RKO (cell line): ENCODE measurements at places on chromosomes 12 and 14.
A peak's percentile ranks its signal among the peaks of the same experiment; 100 is the strongest.

- DNase-seq: no peak
Observed at GRCh38 chr12:127308148-127308547, 958.8 kb upstream of the TMEM132C start.

DNA sequence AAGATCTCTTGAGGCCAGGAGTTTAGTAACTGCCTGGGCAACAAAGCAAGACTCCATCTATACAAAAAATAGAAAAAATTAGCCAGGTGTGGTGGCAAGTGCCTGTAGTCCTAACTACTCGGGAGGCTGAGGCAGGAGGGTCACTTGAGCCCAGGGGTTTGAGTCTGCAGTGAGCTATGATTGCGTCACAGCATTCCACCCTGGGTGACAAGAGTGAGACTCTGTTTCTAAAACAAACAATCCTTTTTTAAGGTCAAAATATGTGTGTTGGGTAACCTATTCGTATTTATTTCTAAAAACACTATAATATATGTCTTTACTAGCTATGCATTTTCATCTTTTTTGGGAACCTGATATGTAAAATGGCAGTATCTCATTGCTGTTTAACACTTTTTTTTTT is 7.4 kb downstream of the FBXO21 start:
- no peak for DNase-seq

- DNase-seq: no peak
Observed at GRCh38 chr14:53603994-53604393, 352.6 kb downstream of the BMP4 start.

- DNase-seq: peak; percentile 67
Observed at GRCh38 chr12:117188961-117189724, 1.1 kb downstream of the FBXO21 start.

- DNase-seq: no peak
Observed at GRCh38 chr12:71036526-71036925, 116.0 kb upstream of the PTPRR start.

DNA sequence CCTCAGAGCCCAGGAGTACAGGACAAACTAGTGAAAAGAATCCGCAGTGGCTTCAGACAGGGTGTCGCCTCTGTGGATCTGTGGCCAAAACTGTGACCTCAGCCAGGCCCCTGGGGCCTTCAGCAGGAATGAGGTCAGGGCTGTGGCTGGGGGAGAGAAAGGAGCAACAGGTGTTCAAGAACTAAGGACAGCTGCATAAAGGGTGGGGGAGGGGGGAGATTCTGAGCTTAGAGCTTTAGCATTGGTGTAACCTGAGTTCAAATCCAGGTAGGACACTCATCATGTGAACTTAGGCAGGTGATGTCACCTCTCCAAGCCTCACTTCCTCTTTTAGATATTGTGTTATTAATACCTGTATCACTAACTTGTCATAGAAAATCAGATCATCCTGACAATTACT is 40.9 kb upstream of the CORO1C start:
- DNase-seq: no peak

GRCh38 chr12:286531-287300 is 24.1 kb upstream of the SLC6A13 start:
- DNase-seq: no peak

- no peak for DNase-seq
Observed at GRCh38 chr14:65772921-65773574, 360.5 kb downstream of the FUT8 start.

GRCh38 chr14:43184540-43184939 is 1322.5 kb downstream of the FSCB start:
- DNase-seq: no peak

DNA sequence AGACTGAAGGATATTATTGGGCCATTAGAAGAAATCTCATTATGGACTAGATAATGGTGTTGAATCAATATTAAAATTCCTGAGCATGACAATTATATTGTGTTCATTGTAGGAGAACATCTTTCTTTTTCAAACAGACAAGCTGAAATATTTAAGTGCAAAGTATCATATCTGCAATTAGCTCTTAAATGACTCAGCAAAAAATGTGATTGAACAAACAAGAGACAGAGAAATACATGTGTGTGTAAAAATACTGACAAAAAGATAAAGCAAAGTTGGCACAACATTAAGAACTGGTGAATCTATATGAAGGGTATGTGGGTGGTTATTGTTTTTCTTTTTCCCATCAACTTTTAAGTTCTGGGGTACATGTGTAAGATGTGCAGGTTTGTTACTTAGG is 9.5 kb downstream of the CEP290 start:
- DNase-seq: no peak

- no peak for DNase-seq
Observed at GRCh38 chr14:58637040-58637390, 747 bp upstream of the DACT1 start.

DNA sequence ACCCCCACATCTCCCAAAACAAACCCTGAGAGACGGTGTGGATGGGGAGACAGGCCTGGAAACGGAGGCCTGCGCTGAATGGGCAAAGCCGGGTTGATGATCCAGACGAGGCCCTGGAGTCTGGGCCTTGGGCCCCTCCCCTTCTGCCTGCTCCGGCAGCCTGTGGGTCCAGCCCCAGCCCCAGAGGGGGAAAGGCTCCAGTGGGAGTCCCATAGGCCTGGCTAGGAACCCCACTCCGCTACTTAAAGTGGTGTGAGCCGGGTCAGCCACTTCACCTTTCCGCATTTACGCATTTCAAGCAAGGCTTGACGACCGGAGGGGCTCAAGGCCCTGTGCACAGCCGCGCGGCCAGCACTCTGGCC is 695 bp upstream of the TNFAIP2 start:
- no peak for DNase-seq

- no peak for DNase-seq
Observed at GRCh38 chr14:100677554-100678468, 48.9 kb upstream of the DLK1 start.

DNA sequence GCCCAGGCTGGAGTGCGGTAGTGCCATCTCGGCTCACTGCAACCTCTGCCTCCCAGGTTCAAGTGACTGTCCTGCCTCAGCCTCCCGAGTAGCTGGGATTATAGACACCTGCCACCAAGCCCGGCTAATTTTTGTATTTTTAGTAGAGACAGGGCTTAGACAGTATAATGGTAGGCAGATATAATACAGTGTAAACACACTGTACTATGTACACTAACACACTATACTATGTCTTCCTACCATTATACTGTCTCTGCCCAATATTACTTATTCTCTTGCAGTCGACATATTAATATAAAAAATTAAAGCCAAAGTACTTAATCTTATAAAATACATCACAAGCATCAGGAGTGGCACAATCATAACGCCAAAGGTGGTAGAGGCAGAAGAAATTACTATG is 15.0 kb downstream of the DTD2 start:
- DNase-seq: no peak

DNA sequence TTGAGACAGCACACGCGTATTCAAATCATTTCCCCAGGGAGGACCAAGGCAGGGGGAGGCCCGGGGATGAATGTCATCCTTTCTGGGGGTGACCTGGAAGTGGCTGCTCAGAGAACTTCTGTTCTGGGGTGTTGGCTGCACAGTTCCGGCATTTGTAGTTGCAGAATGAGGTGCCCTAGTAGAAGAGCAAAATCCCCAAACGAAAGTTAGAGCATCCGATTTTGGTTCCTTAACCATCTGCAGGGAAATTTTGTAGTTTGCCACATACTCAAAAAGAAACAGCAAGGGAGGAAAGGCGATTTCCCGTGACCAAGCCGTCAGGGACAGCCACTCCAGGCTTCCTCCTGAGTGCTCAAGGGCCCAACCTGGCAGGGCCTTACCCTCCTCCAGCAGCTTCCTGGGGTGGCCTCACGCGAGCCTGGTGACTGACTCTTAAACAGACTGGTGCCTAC is 13.0 kb upstream of the TRAF3 start:
- DNase-seq: no peak

DNA sequence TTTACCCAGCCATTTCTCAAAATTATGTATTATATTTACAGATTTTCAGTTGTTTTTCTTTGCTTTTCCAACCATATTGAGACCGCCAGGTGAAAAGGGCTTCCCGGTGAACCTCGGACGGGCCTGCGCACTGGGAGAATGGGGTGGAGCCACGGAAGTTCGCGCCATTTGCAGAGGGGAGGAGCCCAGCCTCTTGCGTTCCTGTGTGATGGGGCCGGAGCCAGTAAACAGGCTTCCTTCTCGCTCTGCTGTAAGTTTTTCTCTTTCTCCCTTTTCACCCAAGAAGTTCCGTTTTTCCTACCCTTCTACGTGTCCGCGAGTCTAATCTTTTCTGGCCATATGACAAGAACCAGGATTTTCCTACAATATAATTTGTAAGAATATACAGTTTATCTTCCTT is 1108.8 kb upstream of the SEL1L start:
- no peak for DNase-seq

DNA sequence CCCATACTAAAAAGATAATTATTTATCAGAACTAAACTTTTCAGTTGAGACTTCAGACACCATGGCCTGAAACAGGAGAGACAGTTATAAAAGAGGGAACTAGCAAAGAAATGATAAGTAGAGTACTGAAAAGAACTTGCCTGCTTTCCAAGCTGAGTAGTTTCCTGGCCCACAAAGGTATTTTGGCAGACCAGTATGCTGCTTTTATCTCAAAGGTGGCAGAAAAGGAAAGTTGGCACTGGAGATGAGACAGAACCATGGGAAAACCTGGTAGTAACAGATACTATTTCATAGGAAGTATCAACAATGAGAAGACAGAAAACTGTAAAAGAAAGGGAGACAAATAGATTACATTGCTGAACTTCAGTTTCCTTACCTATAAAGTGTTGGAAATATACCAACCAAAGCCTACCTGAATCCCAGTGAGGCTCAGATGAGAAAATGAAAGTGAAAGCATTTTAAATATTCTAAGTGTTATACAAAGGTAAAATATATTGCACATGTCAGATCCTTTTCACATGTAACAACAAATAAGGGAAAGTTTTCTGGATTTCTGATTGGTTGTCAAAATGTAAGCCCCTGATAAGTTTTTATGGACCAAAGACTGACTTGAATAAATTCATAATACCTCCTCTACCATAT is 155.3 kb upstream of the FSCB start:
- no peak for DNase-seq

DNA sequence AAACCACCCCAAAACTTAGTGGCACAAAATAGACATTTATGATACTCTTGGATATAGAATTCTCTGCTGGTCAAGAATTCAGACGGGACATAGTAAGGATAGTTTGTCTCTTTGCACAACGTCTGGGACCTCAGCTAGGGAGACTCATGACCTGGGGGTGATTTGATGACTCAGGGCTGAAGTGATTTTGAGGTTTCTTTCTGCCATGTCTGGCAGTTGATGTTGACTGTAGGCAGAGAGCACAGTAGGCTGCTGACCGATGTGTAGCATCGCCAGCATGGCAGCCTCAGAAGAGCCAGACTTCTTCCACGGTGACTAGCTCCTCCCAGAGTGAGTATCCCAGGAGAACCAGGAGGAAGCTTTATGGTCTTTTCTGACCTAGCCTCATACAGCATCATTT is 88.9 kb upstream of the FRMD6 start:
- DNase-seq: peak; percentile 80

DNA sequence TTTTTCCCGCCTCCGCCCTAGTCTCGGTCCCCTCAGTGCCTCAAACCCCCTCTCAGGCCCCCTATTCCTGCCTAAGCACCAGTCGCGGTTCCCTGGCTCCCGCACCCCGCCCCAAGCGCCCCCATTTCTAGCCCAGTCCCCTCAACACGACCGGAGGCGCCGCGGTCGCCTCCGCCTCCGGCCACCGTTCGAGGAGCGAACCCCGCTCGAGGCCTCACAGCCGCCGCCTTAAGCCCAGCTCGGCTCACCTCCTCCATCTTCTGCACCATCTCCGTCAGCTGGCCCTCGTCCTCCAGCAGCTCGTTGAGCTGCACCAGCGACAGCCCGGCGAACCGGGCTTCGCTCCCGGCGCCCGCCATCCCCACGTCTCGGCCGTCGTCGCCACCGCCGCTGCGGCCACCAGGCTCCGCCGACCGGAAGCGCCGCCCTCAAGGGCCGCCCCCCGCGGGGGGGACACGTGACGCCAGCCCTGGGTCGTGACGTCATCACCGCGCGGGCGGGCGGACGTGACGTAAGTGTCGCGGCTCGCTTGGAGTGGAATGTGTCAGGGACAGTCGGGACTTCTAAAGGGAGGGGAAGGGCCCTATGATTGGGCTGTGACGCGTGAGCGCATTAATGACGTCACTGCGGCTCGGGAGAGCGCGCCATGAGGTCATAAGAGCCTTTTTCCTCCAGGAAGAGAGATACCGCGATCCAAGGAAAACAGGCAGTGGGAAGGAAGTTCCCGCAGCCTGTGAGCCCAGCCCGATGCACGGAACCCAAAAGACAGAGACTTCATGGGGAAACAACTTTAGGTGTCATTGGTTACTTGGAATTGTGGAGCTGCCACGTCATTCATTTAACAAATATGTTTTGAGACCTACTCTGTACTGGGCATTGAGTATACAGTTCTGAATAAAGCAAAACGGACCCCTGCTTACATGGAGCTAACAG is at the start of gene VPS37B:
VPS37B (minus strand) TSS at position 421 of the 933 bp plus-strand sequence; CDS start at position 359, 62 bp downstream.
- DNase-seq: peak; percentile 96

GRCh38 chr12:48187916-48188695 is 4.7 kb downstream of the CCDC184 start:
- no peak for DNase-seq

DNA sequence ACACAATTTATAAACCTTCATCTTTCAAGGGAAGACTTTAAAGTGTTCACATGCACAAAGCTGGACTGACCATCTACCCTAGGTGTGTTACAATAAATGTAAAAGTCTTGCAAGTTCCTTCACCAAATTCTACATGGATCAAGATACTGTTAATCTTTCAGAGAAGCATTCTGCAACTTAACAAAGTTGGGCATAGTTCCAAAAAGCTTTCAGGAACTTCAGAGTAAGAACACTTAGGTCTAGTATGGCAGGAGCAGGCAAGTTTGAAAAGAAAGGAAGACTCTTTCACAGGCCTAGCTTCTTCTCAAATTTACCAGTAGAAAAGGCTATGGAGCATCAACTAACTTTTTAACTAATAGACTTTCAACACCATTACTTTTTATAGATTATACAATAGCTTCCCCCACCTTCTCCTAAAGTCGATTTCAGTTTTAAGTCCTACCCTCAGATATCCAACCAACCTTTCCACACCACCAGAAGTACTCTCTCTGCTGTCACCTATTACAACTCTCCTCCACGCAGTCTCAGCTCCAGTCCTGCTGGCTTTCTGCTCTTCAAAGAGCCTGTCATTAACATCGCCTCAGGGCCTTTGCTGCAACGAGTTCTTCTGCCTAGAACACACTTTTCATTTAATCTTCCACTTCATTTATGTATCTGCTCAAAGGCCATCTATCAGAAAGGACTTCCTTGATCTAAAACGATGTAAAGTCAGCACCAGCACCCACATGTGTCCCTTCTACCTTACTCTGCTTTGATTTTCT is 333.9 kb downstream of the CEP128 start:
- no peak for DNase-seq

DNA sequence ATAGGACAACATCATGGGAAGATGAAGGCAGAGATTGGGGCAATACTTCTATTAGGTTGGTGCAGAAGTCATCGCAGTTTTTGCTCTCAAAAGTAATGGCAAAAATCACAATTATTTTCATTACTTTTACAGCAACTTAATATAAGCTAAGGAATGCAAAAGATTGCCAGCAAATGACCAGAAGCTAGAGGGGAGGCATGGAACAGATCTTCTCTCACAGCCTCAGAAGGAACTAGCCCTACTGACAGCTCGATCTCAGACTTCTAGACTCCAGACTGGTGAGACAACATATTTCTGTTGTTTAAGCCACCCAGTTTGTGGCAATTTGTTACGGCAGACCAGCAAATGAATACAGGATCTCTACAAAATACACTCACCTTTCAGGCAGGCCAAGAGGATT is 348.5 kb upstream of the TBX3 start:
- DNase-seq: no peak

- DNase-seq: peak; percentile 78
Observed at GRCh38 chr12:43882578-43883178, 46.8 kb downstream of the TMEM117 start.
